ENCODE measurements at places on chromosomes 16 and 17. TPM values are rescaled to one million over a fixed set of nuclear protein-coding genes. Genes with fewer than 3 reads are reported as not detected.

- no peak for DNase-seq
Observed at GRCh38 chr17:2700491-2701141, 10.9 kb downstream of the CLUH start.

The CDH1 gene
- polyA plus RNA-seq: 23.6 TPM

GRCh38 chr17:39813631-39814030, 50.5 kb downstream of the IKZF3 start:
- no peak for DNase-seq

- DNase-seq: no peak
Observed at GRCh38 chr16:4788489-4788889, 344 bp upstream of the SEPTIN12 start.

- no peak for DNase-seq
Observed at GRCh38 chr16:79045191-79045590, 555.3 kb downstream of the MAF start.
